ENCODE measurements at places on chromosomes 3 and 15. TPM values are rescaled to one million over a fixed set of nuclear protein-coding genes. Genes with fewer than 3 reads are reported as not detected.

- no peak overlapping the region for H3K4me3 ChIP-seq
- H3K27me3 ChIP-seq = no peaks in the 10 kb centered on the region
- H3K4me1 ChIP-seq = no peaks in the 10 kb centered on the region
- no peaks in the 10 kb centered on the region for H3K36me3 ChIP-seq
- DNase-seq = no peak
These were observed 72.3 kb upstream of the GAP43 start for GRCh38 chr3:115551016-115551415.

GRCh38 chr3:184362668-184363546 is 1.4 kb downstream of the POLR2H start:
- peak overlapping the region; percentile 98 for H3K27ac ChIP-seq
- H3K4me3 ChIP-seq = peak overlapping the region; percentile 95
- H3K4me1 ChIP-seq = peaks cover 38% of the 10 kb centered on the region
- DNase-seq = peak; percentile 98
- H3K27me3 ChIP-seq = no peaks in the 10 kb centered on the region

DNA sequence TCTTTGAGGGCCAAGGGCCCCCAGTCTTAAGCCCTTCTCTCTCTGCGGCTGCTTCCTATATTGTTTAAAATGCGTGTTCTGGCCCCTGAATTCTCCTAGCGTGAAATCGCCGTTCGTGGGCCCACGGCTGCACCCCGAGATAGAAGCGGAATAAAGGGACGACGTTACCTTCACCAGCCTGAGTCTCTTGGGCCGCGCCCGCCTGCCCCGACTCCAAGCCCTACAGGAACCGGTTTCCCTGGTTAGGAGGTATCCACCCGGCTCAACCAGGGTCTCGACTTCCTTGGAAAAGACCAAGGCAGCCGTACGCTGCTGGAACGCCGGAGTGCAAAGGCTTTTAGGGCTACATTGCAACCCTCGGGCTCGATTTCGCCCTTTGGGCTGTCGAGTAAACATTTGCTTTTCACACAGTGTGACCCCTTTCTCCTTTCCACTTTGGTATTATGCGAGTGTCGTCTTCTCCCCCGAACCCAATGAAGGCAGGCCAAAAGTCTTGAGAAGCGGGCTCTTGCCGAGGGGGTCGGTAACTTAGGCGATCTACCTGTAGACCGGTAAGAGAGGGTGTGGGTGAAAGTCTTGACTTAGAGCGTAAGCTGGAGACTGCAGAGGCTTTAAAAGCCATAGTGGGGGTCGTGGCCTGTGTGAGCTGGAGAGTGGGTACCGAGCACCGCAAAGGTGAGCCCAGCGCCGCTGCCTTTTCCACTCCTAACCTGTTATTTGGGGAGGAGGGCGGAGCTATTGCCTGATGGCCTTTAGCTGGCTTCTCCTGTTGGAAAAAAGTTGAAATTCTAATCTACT is 2.0 kb downstream of the TRIM71 start:
- no peak overlapping the region for H3K4me3 ChIP-seq
- no peak for DNase-seq
- H3K27ac ChIP-seq = no peak overlapping the region
- H3K4me1 ChIP-seq = peaks cover 4% of the 10 kb centered on the region

DNA sequence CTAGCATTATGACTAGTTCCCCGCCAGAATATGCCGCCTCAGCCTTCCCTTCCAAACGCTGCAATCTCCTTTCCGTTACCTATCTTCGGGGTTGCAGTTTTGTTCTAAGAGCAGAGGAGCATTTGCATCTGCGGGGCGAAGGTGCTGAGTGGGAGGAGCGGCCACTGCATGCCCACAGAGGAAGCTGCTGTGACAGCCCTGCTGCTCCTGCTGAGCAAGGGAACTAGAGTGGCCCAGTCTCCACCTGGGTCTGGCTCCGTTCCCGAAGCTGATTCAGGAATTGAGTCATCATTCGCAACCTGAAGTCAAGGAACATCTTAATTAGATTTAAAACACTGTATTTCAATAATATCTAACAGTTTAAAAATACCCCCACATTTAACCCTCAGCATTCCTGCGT is 98.2 kb upstream of the TJP1 start:
- no peak overlapping the region for H3K27ac ChIP-seq
- no peak overlapping the region for H3K4me3 ChIP-seq
- H3K36me3 ChIP-seq = no peaks in the 10 kb centered on the region
- H3K4me1 ChIP-seq = peaks cover 8% of the 10 kb centered on the region
- no peak for DNase-seq

DNA sequence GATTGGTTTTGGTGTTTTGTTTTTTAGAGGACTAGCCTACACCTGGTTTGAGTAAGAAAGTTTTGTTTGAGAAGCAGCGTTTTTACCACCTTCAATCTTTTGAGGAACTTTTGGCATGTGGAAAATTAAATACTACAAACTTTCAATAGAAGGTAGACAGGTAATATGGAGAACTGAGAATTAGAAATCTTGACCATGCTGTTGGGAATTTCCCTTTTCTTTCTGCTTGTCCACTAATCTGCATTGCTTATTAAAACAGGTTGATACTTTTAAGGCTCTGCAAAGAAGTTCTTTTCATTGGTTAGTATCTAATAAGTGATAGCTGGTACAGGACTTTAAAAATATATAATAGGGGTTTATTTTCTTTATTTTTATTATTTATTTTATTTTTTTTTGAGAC is 31.9 kb downstream of the UBE2E1 start:
- H3K27ac ChIP-seq = no peak overlapping the region
- no peaks in the 10 kb centered on the region for H3K36me3 ChIP-seq
- no peaks in the 10 kb centered on the region for H3K27me3 ChIP-seq

DNA sequence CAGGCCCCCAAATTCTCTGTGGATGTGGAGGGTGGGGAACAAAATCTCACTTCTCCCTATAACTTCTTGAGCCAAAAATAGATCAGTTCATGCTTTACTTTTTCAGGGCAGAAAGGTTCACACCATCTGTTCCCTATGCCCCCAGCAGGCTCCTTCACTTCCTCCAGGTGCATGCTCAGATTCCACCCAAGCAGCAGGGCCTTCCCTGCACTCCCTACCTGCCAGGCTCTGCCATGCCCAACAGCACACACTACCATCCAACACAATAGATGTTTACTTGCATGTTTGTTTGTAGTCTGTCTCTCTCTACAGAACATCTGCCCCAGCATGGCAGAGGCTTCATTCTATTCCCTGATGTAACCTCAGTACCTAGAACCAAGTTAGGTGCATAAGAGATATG is 43.3 kb downstream of the GABRB3 start:
- no peak for DNase-seq
- no peaks in the 10 kb centered on the region for H3K36me3 ChIP-seq
- H3K4me1 ChIP-seq = no peaks in the 10 kb centered on the region
- no peak overlapping the region for H3K4me3 ChIP-seq
- H3K27me3 ChIP-seq = no peaks in the 10 kb centered on the region

- H3K27me3 ChIP-seq = no peaks in the 10 kb centered on the region
- H3K4me3 ChIP-seq = no peak overlapping the region
- no peak for DNase-seq
- no peaks in the 10 kb centered on the region for H3K4me1 ChIP-seq
- no peak overlapping the region for H3K27ac ChIP-seq
These were observed 63.6 kb upstream of the ARL8B start for GRCh38 chr3:5058471-5058951.

DNA sequence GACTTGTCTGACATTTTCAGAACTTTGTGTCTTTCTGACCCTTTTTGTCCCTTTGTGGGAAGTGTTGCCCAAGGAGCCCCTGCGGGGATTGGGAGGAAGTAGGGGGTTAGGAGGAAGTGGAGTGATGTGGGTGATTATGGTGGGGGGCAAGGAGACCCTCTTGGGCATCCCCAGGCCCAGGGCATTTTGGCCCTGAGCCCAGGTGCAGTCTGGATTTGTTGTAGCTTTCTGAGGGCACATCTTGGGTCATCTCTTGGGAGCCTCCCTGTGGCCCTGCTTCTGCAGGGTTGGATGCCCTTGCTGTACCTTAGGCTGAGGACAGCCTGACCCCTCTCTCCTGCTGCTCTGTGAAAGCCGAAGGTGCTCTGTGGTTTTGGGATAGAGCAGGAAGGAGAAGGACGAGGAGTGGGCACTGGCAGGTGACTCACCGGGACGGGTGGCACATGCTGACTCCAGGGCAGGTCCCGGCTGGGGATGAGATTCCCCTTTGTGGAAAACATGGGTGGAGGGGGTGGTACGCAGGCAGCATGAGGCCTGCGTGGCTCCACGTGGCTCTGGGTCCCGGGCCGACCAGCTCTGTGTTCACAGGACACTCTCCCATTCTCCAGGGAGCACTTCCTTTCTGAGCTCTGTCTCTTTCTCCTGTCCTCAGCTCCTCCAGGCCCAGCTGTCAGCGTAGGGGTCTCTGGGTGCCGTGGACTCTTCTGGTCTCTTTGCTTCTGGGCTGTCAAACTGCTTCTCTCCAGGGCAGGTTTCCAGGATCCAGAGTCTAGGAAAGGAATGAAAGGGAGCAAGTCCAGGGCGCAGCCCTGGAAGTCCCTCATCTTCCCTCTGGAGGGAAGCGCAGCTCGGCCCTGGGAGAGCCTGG is 11.8 kb downstream of the CD276 start:
- no peak for DNase-seq
- H3K27me3 ChIP-seq = no peaks in the 10 kb centered on the region
- H3K36me3 ChIP-seq = no peaks in the 10 kb centered on the region
- peak overlapping the region; percentile 46 for H3K27ac ChIP-seq
- no peak overlapping the region for H3K4me3 ChIP-seq

GRCh38 chr15:52780172-52780980 is 9.8 kb downstream of the ONECUT1 start:
- DNase-seq = peak; percentile 68
- no peaks in the 10 kb centered on the region for H3K36me3 ChIP-seq
- peak overlapping the region; percentile 24 for H3K4me3 ChIP-seq
- peaks cover 22% of the 10 kb centered on the region for H3K4me1 ChIP-seq
- no peak overlapping the region for H3K27ac ChIP-seq

The TM4SF18 gene
- total RNA-seq = 1.4 TPM
